ENCODE measurements at places on chromosomes 12 and 14.

DNA sequence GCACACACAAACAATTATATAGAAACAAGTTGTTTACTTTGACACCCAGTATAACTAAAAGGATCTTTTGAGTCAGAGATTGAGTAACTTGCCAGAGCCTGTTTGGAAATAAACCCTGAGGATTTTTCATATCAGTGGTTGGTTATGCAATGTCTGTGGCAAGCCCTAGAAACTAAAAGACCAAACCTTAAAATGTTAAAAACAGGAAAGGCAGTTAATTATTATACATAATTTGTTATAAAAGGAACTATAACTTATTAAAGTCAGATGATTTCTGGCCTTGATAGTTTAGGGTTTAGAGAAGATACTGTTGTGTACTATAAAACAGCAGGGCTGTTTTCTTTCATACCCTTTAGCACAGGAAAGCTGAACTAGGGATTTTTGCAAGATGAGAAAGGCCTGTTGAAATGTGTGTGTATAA lies 44.1 kb downstream of the PSEN1 start:
- no peak for DNase-seq

GRCh38 chr12:5520037-5520436 lies 88.1 kb downstream of the NTF3 start:
- no peak for DNase-seq

DNA sequence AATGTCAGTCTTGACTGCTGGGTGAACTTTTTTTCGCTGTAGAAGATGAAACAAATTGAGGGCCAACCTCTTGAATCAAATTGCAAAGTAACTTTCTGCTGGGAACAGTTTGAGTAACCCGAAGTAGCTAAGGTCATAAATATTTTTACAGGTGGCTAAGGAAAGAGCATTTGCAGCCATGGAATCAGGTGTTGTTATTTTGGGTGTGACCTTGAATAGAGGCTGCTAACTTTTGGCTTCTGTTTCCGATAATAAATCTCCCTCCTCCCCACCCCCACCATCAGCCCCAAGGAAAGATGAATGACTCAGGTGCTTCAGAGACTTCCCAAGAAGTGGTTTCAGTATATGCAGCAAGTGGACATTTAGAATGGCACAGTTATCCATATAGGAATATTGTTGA lies 571.7 kb downstream of the DIO2 start:
- DNase-seq = no peak

DNA sequence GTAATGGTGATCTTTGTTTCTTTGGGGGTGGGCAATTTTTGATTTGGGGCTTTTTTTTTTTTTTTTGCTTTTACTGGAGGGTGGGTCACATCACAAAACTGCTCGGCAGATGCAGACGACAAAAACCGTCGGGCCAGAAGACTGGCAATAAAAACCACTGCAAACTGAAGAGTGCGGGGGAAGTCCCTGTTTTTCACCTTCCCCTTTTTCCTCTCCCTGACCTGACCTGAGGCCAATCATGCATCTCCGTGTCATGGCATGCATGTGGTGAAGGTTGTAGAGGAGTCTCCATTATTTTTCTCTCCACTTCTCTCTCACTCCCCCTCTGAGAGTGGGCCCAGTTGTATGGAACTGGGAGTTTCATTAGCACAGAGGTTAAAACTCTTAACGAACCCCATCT lies 57.5 kb downstream of the AP5M1 start:
- no peak for DNase-seq

GRCh38 chr12:68482014-68482413 lies 128.7 kb upstream of the RAP1B start:
- no peak for DNase-seq

DNA sequence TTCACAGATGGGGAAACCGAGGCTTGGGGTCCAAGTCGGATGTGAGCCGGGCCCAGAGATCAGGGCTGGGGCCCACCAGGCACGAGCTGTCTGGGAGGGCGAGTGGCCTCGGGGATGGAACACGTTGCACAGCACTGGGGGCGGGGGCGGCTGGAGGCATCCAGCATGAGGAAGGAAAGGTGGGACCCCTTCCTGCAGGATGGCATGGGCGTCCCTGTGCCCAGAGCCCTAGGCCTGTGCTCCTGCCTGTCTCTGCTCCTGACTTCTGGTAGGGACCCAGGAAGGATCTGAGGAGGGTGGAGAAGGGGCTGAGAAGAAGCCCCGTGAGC lies 183.4 kb downstream of the KIF26A start:
- DNase-seq = peak; percentile 7

- no peak for DNase-seq
Measured at GRCh38 chr14:62308891-62309290, 546.7 kb downstream of the SNAPC1 start.

DNA sequence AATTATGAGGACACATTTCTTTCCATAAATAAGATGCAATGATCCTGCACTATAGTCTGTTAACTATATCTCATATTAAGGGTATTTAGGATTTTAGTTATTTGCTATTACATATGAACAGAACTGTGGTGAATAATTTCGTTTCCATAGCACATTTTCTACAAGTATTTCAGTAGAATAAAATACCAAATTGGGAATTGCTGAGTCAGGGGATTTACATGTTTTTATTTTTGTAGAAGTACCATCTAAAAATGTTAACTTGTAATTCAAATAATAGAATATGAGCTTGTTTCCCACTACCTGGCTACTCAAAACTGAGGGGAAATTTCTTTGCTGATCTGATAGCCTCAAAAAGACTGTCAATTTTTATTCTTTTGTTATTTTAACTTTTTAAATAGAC lies 124.1 kb downstream of the SCAF11 start:
- DNase-seq = no peak

DNA sequence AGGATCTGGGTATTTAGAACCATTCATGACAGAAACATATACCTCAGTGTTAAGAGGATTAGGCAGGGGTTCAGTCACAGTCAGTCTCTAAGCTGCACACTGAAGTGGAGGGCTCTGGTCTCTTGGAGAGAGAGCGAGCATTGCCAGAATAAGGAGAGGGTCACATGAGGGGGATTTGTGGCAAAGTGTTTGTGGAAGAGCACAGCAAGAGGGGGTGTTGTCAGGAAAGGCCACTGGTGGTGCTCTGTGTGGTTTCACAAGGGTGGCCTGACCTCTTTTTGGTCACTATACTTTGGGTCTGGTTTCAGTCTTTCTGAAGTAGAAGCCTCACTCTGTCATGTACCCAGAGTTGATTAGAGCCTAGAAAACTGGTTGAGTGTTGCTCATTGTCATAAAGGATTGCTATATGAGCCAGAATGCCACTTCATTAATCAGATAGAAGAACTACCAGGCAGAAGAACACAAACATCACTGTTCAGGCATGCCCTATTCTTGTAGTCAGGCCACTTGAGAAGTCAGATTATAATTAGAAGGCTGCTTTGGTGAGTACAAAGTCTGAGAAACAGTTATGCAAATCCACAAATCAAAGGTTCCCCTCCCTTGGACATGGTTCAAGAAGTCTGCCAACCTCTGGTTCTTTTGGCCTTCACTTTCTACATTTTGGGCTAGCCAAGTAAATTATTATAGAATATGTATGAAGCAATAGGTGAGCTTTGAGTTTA lies 8.4 kb downstream of the TMEM19 start:
- DNase-seq = no peak

DNA sequence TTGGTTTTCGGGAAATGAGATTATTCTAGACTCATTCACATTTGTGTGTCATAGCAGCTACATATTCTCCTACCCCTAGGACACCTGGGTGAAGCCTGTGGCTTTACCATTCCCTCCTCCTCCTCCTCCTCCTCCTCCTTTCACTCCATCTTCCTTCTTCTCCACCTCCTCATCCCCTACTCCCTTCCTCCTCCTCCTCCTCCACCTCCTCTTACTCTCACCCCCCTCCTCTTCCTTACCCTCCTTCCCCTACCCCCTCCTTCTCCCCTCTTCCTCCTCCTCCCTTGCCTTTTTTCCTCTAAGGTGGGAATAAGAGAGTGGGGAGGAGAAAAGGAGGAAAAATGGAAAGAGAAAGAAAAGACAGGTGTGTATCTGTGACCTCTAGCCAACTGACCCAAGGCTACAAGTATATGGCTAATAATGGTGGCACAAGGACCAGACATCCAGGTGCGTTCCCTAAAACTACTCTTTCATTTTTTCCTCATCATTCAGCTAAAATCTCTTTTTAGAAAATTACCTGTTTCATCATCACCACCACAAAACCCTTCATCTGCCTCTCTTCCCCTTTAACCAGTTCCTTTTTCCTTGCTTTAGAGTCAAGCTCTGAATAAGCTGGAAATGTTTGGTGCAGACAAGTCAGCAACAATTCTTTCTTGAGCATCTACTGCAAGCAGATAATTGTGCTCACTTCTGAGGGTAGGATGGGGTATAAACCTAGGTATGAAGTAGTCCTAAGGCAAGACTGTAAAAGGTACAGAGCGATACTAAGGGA lies 149.8 kb upstream of the FOXN3 start:
- no peak for DNase-seq

- no peak for DNase-seq
Measured at GRCh38 chr12:19639781-19640415, 200.6 kb downstream of the AEBP2 start.

DNA sequence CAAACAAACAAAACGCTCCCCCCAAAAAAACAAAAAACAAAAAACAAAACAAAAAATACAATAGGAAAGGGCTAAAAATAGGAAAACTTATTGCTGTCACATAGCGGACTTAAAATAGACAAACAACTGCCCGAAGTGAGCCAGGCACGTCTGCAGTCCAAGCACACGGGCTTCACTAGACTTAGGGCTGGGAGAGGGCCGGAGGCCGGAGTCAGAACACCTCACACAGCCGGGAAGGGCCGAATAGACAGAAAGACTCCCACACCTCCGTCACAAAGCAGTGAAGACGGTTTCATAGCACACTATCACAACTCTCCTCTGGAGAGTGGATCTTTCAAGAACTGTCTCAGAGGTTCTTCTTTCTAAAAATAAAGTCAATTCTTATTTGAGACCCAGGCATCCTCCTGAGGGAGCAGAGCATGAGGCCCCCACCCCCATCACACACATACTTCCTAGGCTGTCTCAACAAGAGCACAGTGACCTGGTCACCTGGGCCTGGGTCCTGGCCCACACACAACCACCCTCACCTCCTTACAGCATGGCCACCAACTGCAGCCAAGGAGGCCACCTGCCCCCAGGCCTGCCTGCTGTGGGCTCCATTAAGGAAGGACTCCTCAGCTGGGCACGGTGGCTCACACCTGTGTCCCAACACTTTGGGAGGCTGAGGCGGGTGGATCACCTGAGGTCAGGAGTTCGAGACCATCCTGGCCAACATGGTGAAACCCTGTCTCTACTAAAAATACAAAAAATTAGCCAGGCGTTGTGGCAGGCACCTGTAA lies 6.7 kb downstream of the BAG5 start:
- DNase-seq = no peak

DNA sequence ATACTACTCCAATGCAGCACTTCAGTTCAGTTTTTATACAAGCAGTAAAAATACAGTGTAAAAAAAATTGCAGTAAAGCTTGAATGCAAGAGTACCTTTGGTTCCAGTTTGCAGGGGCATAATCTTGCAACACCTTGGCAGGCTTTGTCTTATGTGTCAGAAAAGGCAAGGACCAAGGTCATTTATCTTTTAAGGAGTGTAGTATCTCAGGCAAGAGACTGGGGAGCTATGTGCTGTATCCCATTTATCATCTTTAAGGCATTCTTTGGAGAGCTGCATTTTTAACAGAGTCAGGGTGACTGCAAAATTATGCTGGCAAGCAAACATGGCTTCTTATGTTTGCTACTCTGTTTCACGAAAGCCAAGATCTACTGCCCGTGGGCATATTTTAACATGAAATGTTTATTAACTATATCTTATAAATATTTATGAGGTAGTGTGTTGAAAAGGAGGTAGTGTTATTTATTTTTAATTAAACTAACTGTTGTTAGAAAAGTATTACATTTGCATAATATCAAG lies 14.8 kb upstream of the DLGAP5 start:
- DNase-seq = no peak

DNA sequence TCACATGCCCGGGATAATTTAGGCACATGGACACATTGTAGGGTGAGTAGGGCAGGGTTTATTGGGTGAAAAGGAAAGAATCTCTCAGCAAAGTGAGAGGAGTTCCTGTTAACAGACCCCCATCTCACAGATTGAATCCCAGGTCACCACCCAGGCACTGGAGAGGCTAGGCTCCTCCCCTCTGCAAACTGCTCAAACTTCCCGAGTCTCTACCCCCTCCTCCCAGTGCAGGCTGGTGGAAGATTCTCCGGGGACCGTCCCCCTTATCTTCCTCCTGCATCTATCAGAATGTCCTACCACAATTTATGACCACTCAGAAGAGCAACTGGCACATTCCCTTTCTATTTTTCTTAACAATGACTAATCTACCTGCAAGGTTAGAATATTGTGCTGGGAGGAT lies 126.0 kb downstream of the NTF3 start:
- no peak for DNase-seq

DNA sequence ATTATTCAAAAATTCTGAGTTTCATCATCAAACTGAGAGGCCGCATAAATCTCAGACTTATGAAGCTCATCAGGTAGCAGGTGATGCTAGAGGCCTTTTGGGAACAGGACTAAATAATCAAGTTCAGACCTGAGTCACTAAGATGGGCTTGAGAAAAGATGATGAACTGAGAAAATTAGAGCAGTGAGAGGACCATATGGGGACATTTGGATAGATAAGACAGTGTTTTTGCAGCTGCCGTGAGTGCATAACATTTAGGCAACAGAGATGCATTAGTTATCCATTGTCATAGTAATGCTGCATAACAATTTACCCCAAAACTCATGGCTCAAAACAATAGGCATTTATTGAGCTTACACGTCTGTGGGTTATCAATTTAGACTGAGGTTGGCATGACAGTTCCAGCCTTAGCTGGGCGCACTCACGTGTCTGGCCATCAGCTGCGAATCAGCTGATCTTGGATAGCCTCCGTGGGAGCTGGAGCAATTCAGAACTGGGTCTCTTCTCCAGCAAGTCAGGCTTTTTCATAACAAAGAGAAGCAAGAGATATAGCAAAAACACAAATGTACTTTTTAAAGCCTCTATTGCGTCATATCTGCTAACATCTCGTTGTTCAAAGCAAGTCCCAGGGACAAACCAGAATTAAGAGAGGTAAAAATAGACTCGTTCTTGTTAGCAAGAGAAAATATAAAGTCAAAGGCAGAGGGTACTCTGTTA lies 72.8 kb downstream of the CAPZA3 start:
- no peak for DNase-seq

- DNase-seq = no peak
Measured at GRCh38 chr12:8449355-8449859, 6.4 kb upstream of the CLEC6A start.

DNA sequence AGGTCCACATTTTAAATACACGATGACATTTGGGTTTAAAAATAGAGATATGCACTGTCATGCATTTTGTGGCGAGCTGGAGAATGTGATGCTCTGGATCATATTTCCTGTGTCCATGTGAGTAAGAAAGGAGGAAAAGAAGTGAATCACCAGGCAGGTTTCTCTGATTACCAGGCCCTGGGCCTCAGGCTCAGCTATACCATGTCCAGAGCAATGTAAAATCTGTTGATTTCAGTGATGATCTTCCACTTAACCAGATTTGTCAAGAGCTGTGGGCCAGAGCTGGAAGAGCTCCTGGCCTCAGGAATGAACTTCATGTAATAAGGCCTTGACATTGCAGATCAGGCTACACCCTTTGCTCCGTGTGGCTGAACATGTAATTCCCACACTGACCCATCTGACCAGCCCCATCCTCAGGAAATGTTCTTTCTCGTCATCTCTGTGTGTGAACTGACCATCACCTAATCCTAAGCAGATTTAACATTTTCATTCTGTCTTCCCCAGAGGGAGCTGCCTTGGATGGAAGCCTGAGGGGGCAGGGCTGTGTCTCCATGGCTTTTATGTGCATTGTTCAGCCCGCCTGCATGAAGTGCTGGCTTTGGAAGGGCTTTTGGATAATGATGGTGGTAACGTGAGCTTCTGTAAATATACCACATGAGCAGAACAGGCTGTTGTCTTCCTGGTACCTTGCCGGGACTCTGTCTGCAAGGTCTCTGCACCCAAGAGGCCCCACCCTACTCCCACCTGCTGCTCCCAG lies 54.5 kb downstream of the CRACR2A start:
- DNase-seq = no peak
